ENCODE measurements at places on chromosomes 7 and 10.

- DNase-seq, result no peak
These were observed 231.8 kb upstream of the FOXP2 start for GRCh38 chr7:114182837-114183236.

GRCh38 chr7:151699928-151700319 lies 177.0 kb downstream of the PRKAG2 start:
- DNase-seq, result no peak

- no peak for DNase-seq
These were observed 456.0 kb downstream of the SORCS1 start for GRCh38 chr10:106708506-106708905.

GRCh38 chr7:109901926-109902325 lies 1189.0 kb upstream of the LRRN3 start:
- DNase-seq, result no peak

DNA sequence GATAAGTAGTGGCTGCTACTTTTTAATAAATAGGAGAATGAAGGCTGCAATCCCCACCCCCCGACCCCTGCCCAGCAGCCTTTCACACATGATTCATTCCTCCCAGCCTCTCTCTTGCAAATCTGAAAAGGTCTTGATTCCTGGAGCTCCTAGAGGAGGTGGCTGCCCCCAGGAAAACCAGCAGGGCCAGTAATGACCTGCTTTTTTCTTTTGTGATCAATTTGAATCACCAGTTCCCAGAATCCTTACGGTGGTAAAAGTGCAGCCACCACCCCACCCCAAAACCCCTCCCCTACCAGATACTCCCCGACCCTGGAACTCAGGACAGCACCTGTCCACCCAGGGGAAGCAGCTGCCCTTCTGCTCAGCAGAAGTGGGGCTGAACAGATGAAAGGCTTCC lies 108.9 kb downstream of the C10orf105 start:
- DNase-seq, result no peak

- DNase-seq, result no peak
These were observed 450.7 kb downstream of the PARD3 start for GRCh38 chr10:34364253-34365037.

DNA sequence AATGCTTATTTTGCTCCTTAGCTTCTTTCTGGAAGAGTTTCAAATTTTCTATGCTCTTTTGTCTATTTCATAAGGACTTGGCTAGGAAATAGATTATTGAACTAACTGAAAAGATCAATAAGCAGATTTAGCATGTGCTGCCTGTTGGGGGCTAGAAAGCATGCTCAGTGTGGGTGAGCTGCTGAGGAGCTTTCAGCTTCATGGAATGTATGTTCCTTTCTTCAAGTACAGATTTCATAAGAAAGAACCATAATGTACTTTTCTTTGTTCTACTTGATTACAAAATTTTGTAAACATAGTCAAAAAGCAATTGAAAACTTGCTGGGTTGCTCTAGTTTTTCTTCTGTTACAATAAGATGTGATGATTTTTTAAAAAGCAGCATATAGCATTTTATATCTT lies 73.8 kb downstream of the TAF3 start:
- DNase-seq, result no peak

- DNase-seq, result no peak
These were observed 5.3 kb upstream of the TMEM139 start for GRCh38 chr7:143279186-143280098.

- DNase-seq, result no peak
These were observed 195.9 kb upstream of the ADARB2 start for GRCh38 chr10:1933215-1933614.

GRCh38 chr7:16850614-16851466 lies 30.9 kb downstream of the AGR3 start:
- no peak for DNase-seq

DNA sequence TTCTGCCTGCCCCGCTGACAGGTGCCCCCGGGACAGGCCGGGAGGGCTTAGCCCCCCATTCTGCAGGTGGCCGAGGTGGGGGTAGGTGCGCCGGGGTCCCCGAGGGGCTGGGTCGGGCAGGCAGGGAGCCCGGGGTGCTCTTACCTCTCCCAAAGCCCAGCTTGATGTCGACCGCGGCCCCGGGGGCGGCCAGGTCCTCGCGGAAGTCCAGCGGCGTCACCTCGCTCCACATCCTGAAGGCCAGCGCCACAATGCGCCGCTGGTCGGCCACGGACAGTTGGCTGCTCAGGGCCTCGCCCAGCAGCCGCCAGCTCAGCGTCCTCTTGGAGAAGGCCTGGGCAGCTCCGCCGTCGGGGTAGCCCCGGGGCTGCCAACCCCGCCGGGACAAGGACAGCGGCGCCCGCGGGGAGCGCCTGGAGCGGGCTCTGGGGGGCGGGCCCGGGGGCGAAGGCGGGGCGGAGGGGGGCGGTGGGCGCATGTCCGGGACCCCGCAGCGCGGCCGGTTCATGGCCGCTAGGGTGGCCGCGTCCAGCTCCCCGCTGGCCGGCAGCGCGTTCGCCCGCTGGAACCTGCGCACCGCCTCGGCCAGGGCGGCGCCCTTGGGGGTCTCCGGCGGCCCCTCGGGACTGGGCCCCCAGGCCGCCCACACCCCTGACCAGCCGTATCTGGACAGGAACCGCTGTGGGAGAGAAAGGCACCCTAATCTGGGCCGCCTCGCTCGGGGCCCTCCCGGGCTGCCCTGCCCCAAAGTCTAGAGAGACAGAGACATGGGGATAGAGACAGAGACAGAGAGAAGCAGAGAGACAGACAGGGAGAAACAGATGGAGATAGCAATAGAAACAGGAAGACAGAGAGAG lies 1.7 kb downstream of the MMP21 start:
- DNase-seq, result no peak

DNA sequence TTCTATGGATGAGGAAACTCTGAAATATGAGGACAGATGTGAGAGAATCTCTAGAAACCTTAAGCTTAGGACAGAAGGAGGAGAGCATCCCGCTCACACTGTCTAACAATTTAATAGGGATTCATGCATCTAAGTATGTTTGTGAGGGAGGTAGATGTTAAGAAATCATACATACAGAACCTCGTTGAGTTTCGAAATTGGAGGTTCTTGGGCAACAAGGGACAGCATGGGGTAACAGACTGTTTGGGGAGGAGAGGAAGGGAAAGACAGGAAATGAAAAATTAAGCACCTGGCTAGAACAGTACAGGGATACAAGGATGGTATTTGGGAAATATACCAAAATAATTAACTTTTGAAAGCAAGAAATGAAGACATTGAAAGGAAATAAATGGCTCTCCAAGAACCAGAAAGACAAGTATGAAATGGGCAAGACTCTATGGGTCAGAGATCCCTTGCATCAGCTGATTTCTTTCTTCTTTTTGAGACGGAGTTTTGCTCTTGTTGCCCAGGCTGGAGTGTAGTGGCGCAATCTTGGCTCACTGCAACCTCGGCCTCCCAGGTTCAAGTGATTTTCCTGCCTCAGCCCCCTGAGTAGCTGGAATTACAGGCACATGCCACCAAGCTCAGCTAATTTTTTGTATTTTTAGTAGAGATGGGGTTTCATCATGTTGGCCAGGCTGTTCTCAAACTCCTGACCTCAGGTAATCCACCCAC lies 207.9 kb downstream of the CTNNA3 start:
- no peak for DNase-seq

- DNase-seq, result no peak
These were observed 1.7 kb upstream of the CACNA2D1 start for GRCh38 chr7:82445271-82445670.

- DNase-seq, result peak; percentile 43
These were observed 757 bp downstream of the ANKIB1 start for GRCh38 chr7:92246360-92247101.

GRCh38 chr7:29809533-29810155 lies 3.3 kb downstream of the WIPF3 start:
- DNase-seq, result no peak

DNA sequence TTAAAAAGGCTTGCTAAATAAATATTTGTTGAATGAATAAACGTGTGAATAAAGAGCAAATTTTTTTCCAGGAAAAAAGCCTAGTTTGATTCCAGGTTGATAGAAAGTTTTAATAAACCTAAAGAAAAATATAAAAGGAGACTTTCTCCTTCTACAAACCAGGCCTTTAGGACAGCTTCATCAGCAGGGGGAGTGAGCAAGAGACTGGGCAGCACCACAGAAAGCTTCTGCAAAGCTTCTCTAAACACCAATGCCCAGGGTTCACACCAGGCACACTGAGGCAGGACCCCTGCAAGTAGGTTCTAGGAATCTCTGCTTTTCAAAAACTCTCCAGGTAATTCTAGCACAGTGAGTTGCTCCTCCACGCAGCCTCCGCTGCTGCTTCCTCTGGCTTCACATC lies 66.4 kb upstream of the SEC61G start:
- DNase-seq, result no peak

DNA sequence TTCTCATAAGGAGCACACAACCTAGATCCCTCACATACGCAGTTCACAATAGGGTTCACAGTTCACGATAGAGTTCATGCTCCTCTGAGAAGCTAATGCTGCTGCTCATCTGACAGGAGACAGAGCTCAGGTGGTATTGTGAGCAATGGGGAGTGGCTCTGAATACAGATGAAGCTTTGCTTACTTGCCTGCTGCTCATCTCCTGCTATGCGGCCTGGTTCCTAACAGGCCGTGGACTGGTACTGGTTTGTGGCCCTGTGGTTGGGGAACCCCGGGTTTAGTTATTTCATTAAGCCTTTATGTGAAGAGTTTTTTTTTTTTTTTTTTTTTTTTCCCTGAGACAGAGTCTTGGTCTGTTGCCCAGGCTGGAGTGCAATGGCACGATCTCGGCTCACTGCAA lies 19.4 kb downstream of the SLK start:
- no peak for DNase-seq

- no peak for DNase-seq
These were observed 1.3 kb upstream of the CPA1 start for GRCh38 chr7:130379019-130379418.

- DNase-seq, result no peak
These were observed 287 bp downstream of the DCLRE1A start for GRCh38 chr10:113853578-113854012.

DNA sequence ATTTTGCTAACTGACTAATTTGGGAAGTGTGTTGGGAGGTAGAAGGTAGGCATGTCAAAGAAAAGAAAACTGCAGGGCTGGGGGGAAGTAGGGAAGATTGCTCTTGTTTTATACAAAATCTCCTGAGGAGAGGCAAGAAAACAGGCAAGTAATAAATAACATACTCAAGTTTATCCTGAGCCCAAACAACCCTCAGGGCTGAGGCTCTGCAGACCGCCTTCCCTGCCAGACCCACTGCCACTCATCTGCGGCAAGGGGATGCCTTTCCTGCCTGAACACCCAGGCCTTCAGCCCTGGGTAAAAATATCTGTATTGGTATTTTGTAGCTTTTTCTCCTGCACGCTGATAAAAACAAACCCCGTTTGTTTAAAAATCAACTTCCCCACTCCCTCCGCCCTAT lies 399.8 kb upstream of the NFE2L3 start:
- no peak for DNase-seq

DNA sequence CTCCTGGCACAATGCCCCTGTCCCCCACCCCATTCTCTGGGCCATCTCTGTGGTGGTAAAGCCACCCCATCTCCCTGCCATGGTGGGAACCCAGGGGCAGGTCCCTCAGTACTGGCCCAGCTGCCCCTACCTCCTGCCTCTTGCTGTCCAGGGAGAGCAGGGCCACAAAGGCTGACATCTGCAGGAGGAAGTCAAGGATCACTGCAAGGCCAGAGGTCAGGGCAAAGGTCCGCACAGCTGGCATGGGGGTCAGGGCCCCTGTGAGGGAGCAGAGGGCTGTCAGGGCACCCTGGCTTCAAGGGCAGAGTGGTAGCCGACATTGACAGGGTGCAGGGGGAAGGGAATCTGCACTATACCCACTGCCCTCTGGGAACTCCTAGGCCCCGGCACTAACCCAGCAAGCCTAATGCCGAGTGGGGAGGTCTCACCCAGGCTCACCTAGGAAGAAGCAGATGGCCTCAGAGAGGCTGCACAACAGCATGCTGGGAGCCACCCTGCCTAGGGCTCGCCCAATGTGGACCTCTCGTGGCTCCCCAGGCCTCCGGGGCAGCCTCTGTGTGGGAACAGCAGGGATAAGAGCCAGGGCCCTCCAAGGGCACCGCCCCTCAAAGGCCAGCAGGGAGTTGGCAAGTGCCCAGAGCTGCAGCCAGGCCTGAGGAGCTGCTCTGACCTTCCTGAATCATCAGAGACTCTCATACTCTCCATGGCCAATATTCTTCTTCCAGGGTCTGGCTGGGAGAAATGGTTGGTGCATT lies 7.7 kb downstream of the NPC1L1 start:
- no peak for DNase-seq

DNA sequence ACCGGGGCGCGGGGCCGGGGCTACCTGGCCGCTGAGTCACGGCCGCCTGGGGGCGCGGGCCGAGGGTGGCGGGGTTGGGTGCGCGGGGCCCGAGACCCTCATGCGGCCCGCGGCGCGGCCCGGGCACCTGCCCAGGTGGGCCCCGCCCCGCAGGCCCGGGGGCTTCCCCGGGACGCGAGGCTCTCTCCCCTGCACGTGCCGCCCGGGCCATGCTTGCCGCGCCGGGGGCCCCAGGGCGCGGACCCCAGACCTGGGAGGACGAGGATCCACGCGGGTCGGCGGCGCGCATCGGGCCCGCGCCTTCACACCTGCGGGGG lies 402 bp downstream of the MAFK start:
- DNase-seq, result no peak

DNA sequence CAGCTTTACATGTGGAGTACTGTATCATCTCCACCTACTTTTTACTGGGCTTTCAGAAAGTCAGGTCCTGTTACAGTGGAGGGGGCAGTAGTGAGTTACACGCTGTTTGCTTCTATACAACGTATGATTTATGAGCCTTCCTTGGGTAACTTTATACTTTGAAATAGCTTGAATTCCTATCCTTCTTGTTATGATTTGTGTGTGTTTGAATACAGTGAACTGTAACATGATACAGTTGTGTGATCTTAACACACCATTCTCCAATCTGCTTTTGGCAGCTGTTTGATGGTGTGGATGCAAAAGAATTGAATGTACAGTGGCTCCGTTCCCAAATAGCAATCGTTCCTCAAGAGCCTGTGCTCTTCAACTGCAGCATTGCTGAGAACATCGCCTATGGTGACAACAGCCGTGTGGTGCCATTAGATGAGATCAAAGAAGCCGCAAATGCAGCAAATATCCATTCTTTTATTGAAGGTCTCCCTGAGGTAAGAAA lies 41.7 kb downstream of the SP8 start:
- no peak for DNase-seq

- DNase-seq, result no peak
These were observed 490.0 kb upstream of the LRRN3 start for GRCh38 chr7:110600956-110601355.

- no peak for DNase-seq
These were observed 518.8 kb downstream of the PHTF2 start for GRCh38 chr7:78317371-78317770.

GRCh38 chr10:35349389-35349915 lies 13.1 kb downstream of the CCNY start:
- DNase-seq, result no peak

- DNase-seq, result no peak
These were observed 89.2 kb downstream of the HERPUD2 start for GRCh38 chr7:35605760-35606159.

DNA sequence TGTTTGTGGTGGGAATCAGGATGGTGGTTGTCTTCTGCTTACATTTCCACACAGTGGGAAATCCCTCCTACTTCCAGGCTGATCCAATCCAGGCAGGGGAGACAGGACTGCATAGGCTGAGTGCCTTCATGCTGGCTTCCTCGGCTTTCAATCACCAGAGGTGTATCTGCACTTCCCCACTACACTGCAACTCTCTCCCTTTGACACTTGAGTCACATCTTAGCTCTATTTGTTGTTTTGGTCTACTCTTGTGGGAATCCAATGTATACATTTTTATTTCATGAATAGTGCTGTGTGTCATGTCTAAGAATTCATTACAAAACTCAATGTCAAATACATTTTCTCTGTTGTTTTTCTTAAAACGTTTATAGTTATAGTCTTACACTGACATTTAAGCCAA lies 735.6 kb downstream of the XPNPEP1 start:
- DNase-seq, result no peak

GRCh38 chr10:36280321-36280741 lies 638.2 kb upstream of the FZD8 start:
- DNase-seq, result no peak
